ENCODE measurements at places on chromosomes 7 and 10.
A peak's percentile ranks its signal among the peaks of the same experiment; 100 is the strongest.

- peak; percentile 26 for DNase-seq
Observed at GRCh38 chr7:94145602-94146001, 141.4 kb upstream of the BET1 start.

DNA sequence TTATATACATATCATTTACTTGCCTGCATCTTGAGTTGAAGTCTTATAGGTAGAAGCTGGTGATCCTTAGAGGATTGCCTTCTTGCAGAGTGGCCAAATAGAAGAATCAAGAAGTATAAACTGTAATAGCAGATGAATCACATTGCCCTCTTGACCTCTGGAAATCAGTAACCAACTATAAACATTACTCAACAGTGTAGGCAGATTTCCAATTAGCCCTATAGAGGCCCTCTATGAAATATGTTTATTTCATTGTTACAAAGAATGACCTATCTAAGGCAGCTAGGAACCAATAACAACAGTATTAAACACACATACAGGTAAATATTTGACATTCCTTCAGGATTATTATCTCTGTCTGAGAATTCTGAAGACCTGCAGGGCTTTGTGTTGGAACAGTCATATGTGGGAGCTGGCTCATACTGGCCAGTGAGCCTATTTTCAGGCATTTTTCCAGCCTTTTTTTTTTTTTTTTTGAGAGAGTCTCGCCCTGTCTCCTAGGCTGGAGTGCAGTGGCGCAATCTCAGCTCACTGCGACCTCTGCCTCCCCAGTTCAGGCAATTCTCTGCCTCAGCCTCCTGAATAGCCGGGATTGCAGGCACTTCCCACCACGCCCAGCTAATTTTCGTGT, 7.2 kb upstream of the SRI start:
- peak; percentile 94 for DNase-seq

GRCh38 chr7:139427788-139428187, 55.7 kb downstream of the KLRG2 start:
- no peak for DNase-seq

DNA sequence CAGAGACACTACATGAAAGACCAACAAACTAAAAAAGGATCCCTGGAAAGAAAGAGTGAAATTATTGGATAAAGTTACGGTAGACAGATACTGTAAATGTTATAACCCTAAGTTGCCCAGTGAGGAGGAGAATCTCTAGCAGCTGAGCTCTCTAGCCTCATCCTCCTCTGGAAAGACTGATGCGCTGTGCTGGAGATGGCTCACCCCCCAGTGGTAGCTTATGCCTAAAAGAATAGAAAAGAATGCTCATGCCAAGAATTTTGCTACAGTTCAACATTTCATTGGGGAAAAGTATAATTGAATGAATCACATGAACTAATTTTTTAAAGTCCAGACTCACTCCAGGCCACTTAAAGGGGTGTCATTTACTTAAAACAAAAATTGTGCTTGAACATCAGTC, 50.8 kb upstream of the RNF32 start:
- no peak for DNase-seq

GRCh38 chr10:10787586-10787985, 230.1 kb upstream of the CELF2 start:
- no peak for DNase-seq

DNA sequence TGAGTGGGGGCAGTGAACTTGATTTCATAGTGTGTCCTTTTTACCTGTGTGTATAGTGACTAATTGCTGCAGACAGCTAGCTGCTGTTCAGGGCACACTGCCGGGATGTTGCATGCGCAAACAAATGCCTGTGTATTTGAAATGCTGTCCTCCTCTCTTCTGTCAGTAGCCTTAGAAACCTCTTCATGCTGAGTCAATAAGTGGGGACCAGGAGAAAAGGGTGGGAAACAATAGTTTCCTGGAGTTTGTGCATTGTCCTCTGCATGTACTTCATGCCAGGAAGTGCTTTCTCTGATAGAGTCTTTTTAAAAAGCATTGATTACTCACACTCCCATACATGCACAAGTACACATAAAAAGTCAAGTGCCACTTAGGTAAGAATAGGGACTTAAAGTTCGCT, 1183.7 kb upstream of the CELF2 start:
- DNase-seq = no peak

- DNase-seq = no peak
Observed at GRCh38 chr10:127995939-127996338, 89.0 kb downstream of the PTPRE start.

DNA sequence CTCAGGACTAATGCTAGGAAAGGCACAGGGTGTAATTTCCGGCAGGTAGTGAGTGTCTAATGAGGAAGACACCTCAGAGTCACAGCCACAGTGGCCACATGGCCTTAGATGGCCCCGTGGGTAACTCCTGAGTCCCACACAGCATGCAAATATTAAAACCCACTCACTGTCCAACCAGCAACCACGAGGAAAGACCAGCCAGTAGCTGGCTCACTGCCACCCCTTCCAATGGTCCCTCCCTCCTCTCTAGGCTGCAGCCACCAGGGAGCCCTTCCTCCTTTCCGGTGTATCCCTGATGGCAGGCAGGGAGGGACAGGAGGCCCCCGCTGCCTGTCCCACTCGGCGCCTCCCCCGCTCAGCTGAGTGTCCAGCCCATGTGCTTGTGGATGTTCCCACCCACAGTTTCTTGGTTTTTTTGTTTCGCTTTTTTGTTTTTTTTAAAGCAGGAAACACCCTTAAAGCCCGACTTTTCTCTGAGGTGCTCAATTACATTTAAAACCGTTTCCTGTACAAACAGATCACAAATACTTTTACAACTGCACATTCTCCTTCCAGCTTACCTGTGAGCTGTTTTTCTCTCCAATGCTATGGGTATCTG, 9.2 kb downstream of the BNIP3 start:
- no peak for DNase-seq

- no peak for DNase-seq
Observed at GRCh38 chr7:24842449-24843241, 85.4 kb upstream of the GSDME start.

GRCh38 chr10:21953585-21954057, 49.9 kb downstream of the DNAJC1 start:
- peak; percentile 69 for DNase-seq

DNA sequence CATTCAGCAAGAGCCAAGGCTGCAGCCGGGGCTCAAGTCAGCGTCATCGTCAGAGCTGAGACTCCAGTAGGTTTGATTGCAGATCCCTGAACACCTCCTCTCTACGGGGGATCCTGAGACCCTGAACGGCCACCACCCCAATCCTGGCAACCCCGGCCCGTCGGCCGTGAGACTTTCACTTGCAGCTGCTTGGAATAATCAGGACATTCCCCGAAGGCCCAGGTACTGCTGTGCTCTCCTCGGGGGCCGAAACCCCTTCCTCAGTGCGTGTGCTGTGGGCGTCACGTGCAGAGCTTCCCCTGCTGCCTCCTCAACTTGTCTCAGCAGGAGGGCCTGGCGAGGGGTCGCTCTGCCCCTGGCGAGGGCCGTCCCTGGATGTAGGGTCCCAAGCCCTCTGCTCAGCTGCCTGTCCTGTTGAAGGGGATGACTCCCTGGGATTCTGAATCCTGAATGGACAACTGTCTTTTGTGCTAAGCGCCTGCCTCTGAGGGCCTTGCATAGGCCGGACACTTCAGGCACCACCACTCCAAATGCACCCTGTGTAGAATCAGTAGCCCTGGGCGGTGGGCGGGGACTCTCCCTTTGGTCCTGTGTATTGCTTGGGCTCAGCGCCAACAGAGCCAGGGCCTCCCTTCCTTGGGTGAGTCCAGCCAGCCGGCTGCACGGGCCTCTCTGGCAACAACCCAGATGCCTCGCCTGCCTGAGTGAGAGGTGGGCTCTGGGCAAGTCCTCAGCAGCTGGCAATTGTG, 63.8 kb upstream of the EBF3 start:
- DNase-seq = no peak

- peak; percentile 47 for DNase-seq
Observed at GRCh38 chr10:5413012-5413938, 918 bp downstream of the NET1 start.
